ENCODE measurements at places on chromosomes 3 and 15.

DNA sequence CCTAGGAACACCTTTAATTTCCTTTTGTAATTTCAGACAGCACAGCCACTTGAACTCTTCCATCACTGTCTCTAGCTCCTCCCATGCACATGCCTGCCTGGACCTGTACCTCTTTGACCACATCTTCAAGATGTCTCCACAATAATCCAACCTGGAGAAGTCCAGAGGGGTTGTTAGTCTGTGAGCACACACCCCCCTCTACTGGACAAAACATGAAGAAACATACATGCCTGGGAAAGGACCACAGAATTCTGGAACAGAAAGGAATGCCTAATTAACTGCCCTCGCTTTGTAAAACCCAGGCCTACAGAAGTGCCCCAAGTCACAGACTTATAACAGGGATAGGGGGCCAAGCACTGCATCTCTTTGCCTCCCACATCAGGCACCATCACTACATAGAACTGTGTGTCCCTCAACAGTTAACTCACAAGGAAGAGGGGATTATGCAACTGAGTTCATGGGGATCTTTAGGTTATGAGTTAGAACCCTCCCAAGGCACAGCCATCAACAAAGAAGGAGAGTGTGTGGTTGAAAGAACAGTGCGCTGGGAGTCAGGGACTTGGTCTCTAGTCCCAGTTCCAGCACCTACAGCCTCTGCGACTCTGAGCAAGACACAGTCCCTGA is 61.7 kb downstream of the FMN1 start:
- DNase-seq: no peak

- no peak for DNase-seq
Observed at GRCh38 chr3:182766099-182766498, 27.2 kb upstream of the ATP11B start.

- no peak for DNase-seq
Observed at GRCh38 chr3:40258555-40258954, 51.0 kb upstream of the EIF1B start.

DNA sequence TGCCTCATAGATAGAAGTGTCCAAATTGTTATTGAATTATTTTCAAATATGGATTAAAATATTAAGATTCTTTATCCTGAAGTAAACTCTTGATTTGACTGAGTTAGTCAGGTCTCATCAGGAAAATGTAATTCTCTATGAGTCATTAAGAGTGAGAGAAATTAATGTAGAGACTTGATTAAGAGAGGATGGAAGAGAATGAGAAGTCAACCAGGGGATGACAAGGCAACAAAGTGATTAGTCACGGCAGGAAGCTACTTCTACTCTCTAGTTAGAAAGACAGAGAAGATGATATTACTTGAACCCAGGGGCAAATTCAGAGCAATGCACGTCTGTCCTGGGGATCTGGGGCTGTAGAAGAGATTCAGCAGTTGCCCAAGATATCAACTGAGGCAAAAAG is 202.5 kb downstream of the LSAMP start:
- no peak for DNase-seq

DNA sequence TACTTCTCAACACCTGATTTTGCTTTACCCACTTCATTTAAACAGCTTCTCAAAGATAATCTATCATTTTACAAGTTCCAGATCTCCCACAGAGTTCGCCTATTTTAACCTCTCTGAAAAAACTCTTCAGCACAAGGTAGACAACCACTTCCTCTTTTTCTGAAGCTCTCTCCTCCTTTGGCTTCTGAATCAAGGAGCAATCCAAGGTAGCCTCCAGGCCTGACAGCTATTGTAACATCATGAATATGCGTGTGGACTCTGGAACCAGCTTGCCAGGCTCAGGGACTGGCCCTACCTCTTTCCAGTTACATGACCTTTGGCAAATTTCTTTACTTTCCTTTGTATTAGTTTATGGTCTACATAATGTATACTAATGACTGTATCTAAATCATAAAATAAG is 405.9 kb upstream of the ZNF385D start:
- no peak for DNase-seq

DNA sequence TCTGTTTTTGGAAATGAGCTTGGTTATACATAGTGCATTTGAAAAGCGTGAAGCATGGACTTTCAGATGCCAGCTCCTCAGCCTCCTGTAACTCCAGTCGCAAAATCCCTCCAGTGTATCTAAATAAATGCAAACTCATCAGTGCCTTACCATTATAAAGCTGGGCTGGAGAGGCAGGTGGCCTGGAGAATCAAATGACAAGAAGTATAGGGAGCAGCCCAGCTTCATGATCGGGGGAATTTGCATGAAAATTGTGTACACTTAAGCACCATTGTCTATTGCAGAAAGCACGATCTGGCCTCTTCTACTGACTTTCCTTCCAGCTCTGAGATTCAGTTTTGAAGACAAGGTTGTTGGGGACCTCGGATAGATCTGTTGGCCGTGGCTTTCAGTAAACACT is 71.7 kb downstream of the IGF1R start:
- no peak for DNase-seq

DNA sequence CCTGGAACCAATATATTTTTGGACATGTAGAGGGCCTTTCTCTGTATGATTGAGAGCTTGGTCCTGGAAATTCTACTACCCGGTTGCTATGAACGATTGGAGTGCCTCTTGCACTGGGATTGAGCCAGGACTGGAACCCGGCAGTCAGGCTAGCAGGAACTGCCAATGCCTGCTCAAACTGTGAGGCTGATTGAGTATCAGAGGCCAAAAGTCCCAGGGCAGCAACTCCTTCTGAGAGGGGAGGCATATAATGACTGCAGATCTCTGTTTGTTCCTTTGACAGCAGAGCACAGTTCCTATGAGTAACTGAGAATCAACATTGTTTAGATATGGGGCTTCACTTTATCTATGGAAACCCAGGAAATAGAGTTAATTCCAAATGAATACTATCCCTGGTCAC is 12.9 kb downstream of the IQCH start:
- no peak for DNase-seq

- no peak for DNase-seq
Observed at GRCh38 chr3:122183521-122183892, at the start of gene CASR. TSS of gene CASR (plus strand) at chr3:122183668. CDS start at chr3:122254190, 70,522 bp downstream.

GRCh38 chr15:75671730-75672602 is 24.3 kb downstream of the SNX33 start:
- no peak for DNase-seq

GRCh38 chr15:45134682-45135604 is 5.1 kb downstream of the DUOX1 start:
- no peak for DNase-seq
